ENCODE measurements at places on chromosomes 12 and 14.

GRCh38 chr14:55706893-55707292 lies 126.9 kb downstream of the KTN1 start:
- DNase-seq = peak; percentile 31
- H3K27ac ChIP-seq = no peak overlapping the region
- H3K4me3 ChIP-seq = no peak overlapping the region
- peaks cover 3% of the 10 kb centered on the region for H3K36me3 ChIP-seq
- H3K27me3 ChIP-seq = no peaks in the 10 kb centered on the region

- H3K27me3 ChIP-seq = no peaks in the 10 kb centered on the region
- no peak overlapping the region for H3K4me3 ChIP-seq
- H3K36me3 ChIP-seq = peaks cover 10% of the 10 kb centered on the region
- no peak overlapping the region for H3K27ac ChIP-seq
- H3K4me1 ChIP-seq = 0 out of 2 replicates have a peak, but pooled peaks cover 2% of the 10 kb centered on the region
Observed at GRCh38 chr14:58466459-58466858, 38.9 kb downstream of the KIAA0586 start.

DNA sequence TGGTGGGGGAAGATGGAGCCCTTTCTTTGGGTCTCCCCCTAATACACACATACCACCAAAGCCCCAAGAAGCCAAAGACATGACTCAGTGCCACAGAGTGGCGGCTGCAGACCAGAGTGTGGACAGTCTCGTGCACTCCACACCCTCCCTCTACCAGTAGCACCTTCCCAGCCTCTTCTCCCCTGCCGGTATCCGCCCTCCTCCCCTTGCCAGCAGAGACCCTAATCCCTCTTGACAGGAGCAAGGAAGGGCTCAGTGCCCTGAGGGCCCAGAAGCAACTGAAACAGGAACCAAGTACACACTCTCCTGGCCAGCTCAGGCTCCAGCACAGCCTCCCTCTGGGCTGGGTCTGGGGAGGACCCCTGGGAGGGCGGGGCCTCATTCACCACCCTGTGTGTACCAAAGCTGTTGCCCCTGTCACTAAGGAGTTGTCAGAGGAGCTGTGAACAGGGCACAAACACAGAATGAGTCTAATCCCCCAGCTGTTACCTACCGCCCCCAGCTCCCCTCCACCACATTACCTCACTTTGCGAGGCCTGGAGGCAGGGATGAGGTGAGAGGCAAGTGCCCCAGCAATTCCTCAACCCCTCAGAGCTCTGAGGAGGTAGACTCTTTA lies 8.2 kb downstream of the SPRYD3 start:
- H3K4me1 ChIP-seq = peaks cover 29% of the 10 kb centered on the region
- DNase-seq = no peak
- H3K36me3 ChIP-seq = peaks cover 30% of the 10 kb centered on the region
- H3K27ac ChIP-seq = no peak overlapping the region
- no peak overlapping the region for H3K4me3 ChIP-seq
- H3K27me3 ChIP-seq = no peaks in the 10 kb centered on the region

- H3K36me3 ChIP-seq = no peaks in the 10 kb centered on the region
- H3K27ac ChIP-seq = no peak overlapping the region
- H3K27me3 ChIP-seq = peaks cover 15% of the 10 kb centered on the region
- peak overlapping the region; percentile 63 for H3K4me3 ChIP-seq
Observed at GRCh38 chr12:21941506-21942376, 515 bp upstream of the ABCC9 start.

- no peaks in the 10 kb centered on the region for H3K27me3 ChIP-seq
- H3K36me3 ChIP-seq = peaks cover 30% of the 10 kb centered on the region
- DNase-seq = no peak
- H3K4me3 ChIP-seq = no peak overlapping the region
Observed at GRCh38 chr14:92560106-92560865, 46.7 kb downstream of the RIN3 start.

DNA sequence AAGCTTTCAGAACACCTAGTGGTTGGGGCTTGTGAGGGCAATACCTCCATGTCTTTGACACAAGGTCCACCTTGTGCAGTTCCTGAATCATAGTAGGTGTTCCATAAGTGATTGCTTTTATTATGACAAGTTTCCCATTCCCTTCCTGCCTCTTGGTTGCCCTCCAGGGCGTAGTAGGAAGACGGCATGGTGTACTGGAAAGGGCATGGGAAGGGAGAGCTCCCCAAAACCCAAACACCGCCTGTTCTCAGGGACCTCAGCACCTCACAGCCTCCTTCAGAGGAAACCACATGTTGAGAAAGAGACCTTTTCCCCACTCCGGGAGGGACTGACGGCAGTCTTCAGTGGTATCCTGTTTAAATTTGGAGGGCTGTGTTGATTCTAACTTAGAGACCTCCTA lies 21.1 kb downstream of the EVL start:
- no peaks in the 10 kb centered on the region for H3K4me1 ChIP-seq
- DNase-seq = no peak
- H3K27ac ChIP-seq = no peak overlapping the region
- H3K27me3 ChIP-seq = no peaks in the 10 kb centered on the region

- H3K27me3 ChIP-seq = no peaks in the 10 kb centered on the region
- no peaks in the 10 kb centered on the region for H3K36me3 ChIP-seq
- H3K4me3 ChIP-seq = no peak overlapping the region
- no peak overlapping the region for H3K27ac ChIP-seq
- no peak for DNase-seq
Observed at GRCh38 chr14:76927971-76928700, 100.4 kb downstream of the IRF2BPL start.

- H3K36me3 ChIP-seq = no peaks in the 10 kb centered on the region
- H3K4me3 ChIP-seq = no peak overlapping the region
- H3K27me3 ChIP-seq = peaks cover 83% of the 10 kb centered on the region
- no peak overlapping the region for H3K27ac ChIP-seq
Observed at GRCh38 chr12:51836827-51837173, 11.7 kb downstream of the FIGNL2 start.

- no peaks in the 10 kb centered on the region for H3K27me3 ChIP-seq
- no peak overlapping the region for H3K4me3 ChIP-seq
- no peak for DNase-seq
- H3K4me1 ChIP-seq = peaks cover 15% of the 10 kb centered on the region
- H3K36me3 ChIP-seq = 0 out of 2 replicates have a peak, but pooled peaks cover 2% of the 10 kb centered on the region
Observed at GRCh38 chr14:99878563-99878962, 85.3 kb downstream of the EML1 start.

DNA sequence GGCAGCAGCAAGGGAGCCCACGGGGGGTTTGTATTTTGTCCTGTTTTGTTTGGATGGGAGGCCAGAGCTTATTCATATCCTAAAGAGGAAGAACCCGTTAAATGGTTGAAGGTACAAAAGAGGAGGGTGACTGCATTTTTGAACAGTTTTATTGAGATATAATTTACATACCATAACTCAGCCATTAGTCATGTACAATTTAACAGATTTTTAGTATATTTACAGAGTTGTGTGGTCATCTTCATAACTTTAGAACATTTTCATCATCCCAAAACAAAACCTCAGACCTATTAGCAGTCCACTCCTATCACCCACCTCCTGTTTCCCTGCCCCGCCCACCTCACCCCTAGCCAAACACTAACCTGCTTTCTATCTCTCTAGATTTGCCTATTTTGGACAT lies 12.6 kb downstream of the NRDE2 start:
- no peak overlapping the region for H3K27ac ChIP-seq
- no peak for DNase-seq
- H3K27me3 ChIP-seq = no peaks in the 10 kb centered on the region
- H3K4me3 ChIP-seq = no peak overlapping the region

DNA sequence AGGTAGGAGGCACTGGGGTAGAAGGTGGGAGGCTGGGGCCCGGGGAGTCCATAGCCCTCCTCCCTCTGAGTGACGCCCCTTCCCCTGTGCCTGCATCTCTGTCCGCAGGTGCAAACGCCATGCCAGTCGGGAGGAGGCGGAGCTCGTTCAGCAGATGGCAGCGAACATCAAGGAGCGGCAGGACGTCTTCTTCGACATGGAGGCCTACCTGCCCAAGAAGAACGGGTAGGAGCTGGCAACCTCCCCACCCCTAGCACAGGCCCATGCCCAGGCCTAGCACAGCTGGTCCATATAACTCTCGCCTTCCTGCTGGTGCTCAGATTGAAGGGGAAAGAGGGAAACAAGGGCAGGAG lies 35.6 kb downstream of the TMEM120B start:
- no peak overlapping the region for H3K4me3 ChIP-seq
- DNase-seq = no peak
- H3K36me3 ChIP-seq = peaks cover 25% of the 10 kb centered on the region

DNA sequence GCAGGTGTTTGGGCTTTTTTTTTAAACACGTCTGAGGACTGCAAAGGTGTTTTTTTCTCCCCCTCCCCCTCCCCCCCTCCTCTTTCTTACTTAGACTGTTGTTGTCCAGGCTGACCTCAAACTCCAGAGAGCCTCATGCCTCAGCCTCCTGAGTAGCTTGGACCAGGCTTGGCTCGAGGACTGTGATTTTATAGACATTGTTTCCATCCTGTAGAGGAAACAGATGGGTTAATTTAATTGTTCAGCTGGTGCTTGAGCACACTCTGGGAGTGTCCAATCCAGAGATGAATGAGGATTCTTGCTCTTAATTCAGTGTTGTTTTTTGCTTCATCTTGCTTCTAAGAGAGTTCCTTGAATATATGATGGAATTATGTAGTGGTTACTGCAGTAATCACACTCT lies 42.1 kb downstream of the RASSF3 start:
- no peaks in the 10 kb centered on the region for H3K36me3 ChIP-seq
- no peak overlapping the region for H3K27ac ChIP-seq
- no peak for DNase-seq
- peaks cover 11% of the 10 kb centered on the region for H3K4me1 ChIP-seq
- H3K27me3 ChIP-seq = no peaks in the 10 kb centered on the region

DNA sequence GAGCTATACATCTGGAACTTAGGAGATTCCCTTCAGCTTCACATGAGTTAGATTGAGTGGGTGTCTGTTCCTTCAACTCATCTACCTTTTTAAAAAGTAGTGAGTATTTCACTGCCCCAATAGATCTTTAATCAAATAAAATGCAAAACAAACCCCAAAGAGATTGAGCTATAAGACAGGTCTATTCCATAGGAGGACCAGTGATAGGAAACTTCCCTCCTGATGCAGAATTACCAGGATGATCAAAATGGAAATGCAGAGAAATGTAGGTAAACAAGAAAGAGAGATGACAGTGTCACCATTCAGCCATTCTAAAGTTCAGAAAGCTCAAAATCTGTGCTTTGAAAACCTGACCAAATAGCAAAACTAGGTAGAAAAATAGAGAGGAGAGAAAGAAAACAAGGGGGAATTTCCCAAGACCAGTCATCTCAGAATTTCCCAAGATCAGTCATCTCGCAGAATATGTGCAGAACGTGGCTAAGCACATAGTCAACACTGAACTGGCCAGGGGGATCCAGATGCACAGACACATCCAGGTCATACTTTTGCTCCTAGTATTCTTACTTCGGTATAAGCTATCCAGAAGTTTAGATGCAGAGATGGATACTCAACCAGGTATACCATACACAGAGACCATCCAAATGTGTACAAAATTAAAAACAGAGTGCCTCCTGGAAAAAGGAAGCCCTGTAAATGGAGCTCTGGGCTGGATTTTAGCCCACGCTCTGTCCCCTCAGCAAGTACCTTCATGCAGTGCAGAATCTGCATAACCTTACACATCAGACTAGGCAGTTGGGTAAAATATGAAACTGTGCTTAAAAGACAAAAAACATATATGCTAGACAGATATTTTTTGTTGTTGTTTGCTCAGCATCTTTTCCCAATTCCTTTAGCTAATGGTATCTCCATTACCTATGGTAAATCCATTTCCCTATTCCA lies 27.4 kb downstream of the SLC41A2 start:
- H3K36me3 ChIP-seq = no peaks in the 10 kb centered on the region
- peak; percentile 82 for DNase-seq
- no peak overlapping the region for H3K4me3 ChIP-seq
- H3K27me3 ChIP-seq = no peaks in the 10 kb centered on the region

DNA sequence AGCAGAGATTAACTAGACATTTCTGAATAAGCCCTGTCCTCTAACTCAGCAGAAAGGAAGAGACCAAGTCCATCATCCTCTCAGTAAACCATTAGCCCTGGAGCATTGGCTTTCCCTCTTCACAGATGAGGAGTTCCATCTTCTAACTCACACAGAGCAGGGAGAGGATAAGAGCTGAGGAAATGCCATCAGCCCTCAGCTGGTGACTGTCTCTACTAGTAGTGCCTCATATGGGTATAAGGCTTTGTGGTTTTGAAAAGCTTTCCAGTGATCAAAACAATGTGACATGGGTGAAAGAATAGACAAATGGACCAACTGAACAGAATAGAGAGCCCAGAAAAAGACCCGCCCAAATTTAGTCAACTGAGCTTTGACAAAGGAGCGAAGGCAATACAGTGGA lies 197.2 kb upstream of the NUDT4 start:
- H3K4me3 ChIP-seq = no peak overlapping the region
- H3K27me3 ChIP-seq = no peaks in the 10 kb centered on the region

GRCh38 chr12:68334132-68334531 lies 2.0 kb upstream of the MDM1 start:
- no peaks in the 10 kb centered on the region for H3K36me3 ChIP-seq
- no peaks in the 10 kb centered on the region for H3K27me3 ChIP-seq
- H3K4me1 ChIP-seq = peaks cover 2% of the 10 kb centered on the region
- H3K27ac ChIP-seq = no peak overlapping the region

DNA sequence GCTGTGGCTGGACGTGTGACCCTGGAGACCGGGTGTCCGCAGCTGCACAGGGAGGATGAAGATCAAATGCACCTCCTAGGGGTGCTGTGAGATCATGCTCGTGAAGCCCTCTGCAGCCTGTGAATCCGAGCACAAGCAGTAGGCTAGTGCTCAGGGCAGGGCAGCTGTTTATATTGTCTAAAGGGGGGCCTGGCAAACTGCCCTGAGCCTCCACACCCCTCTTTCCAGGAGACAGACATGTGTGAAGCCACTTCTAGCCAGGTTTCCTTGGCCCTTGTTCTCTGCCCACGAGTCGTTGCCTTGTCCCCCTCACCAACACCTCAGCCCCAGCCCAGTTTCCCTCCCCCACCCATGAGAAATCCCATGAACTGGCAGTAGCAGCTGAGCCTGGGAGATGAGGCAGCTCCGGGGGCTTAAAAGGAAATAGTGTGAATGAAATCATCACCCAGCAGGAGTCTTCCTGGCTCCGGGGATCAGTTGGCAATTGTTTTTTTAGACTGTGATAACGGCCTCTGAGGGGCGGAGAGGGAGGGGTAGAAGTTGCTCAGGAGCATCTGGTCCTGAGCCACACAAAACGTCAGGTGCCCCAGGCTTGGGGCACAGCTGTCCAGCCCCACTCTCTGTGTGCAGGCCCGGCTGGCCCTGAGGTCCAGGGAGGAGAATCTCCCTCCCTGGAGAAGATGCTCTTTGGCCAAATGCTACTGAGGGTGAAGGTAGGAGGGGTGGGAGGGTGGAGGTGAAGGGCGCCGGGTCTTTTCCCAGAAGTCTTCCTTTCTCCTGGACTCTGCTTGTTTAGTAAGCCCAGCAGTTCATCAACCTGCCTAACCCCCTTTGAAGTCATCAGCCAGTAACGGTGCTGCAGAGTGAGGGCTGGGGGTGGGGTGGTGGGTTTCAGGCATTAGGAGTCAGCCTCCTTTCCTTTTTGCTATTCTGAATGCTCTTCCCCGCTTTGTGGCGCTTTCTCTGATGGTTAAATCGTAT lies 4.0 kb downstream of the FGF6 start:
- DNase-seq = no peak
- H3K27ac ChIP-seq = no peak overlapping the region
- H3K4me3 ChIP-seq = no peak overlapping the region
- peaks cover 14% of the 10 kb centered on the region for H3K27me3 ChIP-seq
- H3K36me3 ChIP-seq = no peaks in the 10 kb centered on the region

Data from IMR-90 (cell line).